Effector memory CD8-positive, alpha-beta T cell (primary cell): ENCODE measurements at places on chromosomes 13 and 19.
A peak's percentile ranks its signal among the peaks of the same experiment; 100 is the strongest.

DNA sequence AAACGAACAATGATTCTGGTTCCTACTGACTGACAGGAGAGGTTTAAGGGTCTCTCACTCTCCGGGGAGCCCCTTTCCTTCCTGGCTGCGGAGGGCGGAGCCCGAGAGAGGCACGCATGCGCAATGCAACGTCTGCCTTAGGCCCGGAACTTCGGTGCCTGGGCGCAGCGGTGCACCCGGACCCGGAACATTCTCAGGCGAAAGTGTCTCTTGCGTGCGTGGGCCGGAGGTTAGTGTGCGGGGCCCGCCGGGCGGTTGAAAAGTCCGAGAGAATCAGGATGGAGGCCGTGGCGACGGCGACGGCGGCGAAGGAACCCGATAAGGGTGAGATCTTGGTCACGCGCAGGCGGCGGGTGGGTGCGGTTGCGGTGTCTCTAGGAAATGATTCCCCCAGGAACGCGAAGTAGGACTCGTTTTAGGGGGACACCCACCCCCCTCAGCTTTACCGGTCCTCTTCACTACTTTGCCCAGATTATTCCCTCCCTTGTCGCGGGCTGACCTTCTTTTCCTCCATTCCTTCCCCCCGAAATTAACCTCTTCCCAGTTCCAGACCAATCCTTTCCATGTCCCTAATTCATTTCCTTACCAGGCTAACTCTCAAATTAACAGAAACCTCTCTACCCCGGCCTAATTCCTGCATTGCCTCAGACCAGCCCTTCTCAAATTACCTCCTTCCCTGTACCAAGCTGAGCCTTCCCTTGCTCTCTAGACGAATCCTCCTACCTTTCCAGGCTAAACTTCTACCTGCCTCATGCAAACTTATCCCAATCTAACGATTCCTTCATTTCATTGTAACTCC lies at the start of gene CCDC97:
CCDC97 (plus strand) TSS at position 140 of the 799 bp plus-strand sequence; CDS start at position 279, 139 bp downstream.
- H3K36me3 ChIP-seq, result peaks cover 100% of the 10 kb centered on the region
- peak within 1 kb of the TSS; percentile 100 for H3K4me3 ChIP-seq
- peak within 1 kb of the TSS; percentile 97 for H3K27ac ChIP-seq

DNA sequence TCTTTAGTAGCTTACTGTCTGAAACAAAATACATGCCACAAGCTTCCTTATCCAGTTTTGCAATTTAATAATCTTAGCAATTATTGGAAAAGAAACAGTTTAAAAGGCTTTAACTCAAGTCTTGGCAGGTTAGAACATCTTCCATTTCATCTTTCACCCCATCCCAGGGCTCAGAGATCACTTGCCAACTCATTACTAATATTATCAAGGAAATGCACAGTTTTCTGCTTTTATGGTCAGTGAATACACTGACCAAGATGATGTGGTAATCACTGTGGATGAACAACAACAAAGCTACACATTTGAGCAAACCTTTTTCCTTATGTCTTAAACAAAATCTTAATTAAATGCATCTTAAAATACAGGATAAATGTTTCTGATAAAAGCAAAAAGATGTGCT lies 48.0 kb upstream of the ITM2B start:
- peaks cover 4% of the 10 kb centered on the region for H3K36me3 ChIP-seq
- DNase-seq, result no peak
- H3K4me1 ChIP-seq, result peaks cover 20% of the 10 kb centered on the region
- no peaks in the 10 kb centered on the region for H3K27me3 ChIP-seq
- H3K27ac ChIP-seq, result peak overlapping the region; percentile 22
- peak overlapping the region; percentile 54 for H3K4me3 ChIP-seq

- H3K27ac ChIP-seq, result no peak overlapping the region
- H3K36me3 ChIP-seq, result no peaks in the 10 kb centered on the region
- DNase-seq, result no peak
- no peaks in the 10 kb centered on the region for H3K4me1 ChIP-seq
Measured at GRCh38 chr13:97069050-97069815, 75.0 kb upstream of the OXGR1 start.

GRCh38 chr19:38228491-38229439 lies 4.7 kb upstream of the DPF1 start:
- no peak for DNase-seq
- H3K4me1 ChIP-seq, result peaks cover 21% of the 10 kb centered on the region
- no peak overlapping the region for H3K27ac ChIP-seq
- H3K4me3 ChIP-seq, result no peak overlapping the region
- no peaks in the 10 kb centered on the region for H3K36me3 ChIP-seq

DNA sequence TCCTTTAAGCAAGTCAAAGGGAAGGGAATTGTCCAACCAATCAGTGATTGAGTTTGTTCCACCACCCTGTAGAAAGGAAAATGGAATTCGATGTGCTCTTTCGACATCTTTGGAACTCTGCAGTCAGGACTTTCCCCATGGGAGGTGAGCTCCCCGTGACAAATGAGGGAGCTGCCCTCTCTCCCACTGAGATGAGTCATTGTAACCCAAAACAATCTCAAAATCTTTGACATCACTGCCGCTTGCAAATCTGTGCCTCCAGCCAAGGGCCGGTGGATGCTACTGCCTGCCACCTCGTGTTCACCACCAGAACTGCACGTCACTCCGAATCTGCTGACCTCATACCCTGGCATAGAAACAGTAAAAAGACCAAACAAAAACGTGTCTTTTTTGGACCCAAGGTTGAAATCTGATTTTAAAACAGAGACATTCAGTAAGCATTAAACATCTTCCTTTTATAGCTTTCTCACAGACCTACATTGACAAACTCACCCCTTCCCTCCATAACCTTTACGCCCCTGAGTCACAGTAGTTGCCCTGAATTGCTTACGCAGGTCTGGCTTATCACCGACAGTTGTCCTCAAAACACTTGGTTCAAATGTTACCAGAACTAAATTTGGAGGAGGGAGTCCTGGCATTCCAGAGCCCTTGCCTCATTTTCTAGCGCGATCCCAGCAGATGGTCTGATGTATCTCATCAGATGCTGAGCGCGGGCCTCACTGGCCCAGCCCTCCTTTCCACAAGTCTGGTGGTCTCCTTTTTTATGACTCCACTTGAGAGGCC lies 105.2 kb downstream of the COL4A2 start:
- H3K4me1 ChIP-seq, result no peaks in the 10 kb centered on the region
- H3K36me3 ChIP-seq, result no peaks in the 10 kb centered on the region
- DNase-seq, result peak; percentile 13
- no peak overlapping the region for H3K4me3 ChIP-seq
- H3K27me3 ChIP-seq, result peaks cover 27% of the 10 kb centered on the region
- H3K27ac ChIP-seq, result no peak overlapping the region

DNA sequence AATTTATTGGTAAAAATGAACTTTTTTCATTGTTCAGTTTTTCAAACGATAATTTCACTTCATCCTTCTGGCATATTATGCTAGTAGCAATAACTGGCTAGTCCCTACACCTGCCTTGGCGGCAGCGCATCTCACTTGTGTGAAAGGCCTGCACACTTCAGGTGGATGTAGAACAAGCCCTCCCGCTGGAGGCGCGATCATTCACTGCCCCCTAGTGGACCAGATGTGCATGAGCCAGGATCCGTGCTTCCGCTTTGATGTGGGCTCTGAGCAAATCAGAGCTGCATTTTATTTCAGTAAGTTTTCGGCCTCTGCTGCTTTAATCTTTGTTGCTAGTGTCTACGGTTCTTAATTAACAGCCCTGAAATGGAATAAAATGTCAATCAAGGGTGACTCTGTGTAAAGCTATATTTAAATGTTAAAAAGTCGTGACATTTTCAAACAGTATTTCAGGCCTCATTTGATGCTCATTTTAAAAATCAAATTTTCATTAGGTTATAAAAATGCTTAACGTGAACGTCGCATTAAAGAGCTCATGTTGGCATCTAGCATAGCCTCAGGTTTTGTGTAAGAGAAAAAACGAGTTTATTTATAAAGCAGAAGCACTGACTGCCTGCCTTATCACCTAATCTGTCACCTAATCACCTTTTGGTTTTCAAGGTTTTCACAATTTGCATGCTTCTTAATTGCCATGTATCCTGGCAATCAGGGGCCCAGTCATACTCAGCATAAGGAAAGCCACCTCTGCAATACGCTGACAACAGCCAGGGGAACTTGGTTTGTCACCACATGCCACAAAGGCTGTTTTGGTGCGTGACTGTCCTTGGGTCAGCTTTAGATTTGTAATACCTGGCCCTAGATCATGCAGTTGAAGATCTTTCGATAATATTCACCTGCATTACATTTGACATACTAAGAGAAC lies 112.2 kb downstream of the TEX26 start:
- peaks cover 7% of the 10 kb centered on the region for H3K27me3 ChIP-seq
- peak overlapping the region; percentile 81 for H3K27ac ChIP-seq

DNA sequence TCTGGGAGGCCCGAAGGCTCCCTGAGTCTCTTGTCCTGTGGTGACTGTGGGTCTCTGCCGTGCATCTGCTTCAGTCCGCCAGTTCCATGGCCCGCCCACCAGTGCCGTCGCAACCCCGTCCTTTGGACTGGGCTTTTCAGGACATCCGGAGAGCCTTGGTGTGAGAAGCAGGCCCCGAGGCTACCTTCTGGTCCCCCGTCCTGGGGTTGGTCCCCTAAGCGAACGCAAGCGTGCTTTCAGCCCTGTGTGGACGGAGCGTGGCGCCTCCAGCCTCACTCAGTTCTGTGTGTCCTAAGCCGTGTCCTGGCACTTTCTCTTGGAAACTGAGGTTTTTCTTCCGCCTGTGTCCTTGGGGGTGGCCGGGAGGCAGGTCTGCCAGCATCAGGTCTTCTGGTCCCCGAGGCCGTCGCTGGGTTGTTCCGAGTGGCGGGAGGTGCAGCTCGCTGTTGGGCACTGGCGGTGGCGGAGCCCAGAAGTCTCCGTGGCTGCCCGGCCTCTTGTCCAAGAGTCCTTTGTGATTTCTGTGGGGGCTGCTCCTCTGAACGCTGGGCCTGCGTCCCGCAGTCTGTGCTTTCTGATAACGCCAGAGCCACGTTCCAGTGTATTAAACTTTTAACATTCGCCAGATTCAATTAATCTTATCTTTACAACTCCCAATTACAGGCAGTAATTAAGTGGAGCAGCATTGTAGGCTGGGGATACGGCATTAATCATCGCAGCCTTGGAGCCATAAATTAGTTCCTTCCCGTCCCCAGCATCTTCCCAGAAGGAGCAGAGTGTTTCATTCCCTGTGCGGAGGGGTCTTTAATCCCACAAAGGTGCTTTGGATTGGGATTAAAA lies 99.5 kb downstream of the KDM4B start:
- DNase-seq, result no peak
- peaks cover 8% of the 10 kb centered on the region for H3K36me3 ChIP-seq
- H3K4me1 ChIP-seq, result peaks cover 8% of the 10 kb centered on the region
- H3K27ac ChIP-seq, result no peak overlapping the region

DNA sequence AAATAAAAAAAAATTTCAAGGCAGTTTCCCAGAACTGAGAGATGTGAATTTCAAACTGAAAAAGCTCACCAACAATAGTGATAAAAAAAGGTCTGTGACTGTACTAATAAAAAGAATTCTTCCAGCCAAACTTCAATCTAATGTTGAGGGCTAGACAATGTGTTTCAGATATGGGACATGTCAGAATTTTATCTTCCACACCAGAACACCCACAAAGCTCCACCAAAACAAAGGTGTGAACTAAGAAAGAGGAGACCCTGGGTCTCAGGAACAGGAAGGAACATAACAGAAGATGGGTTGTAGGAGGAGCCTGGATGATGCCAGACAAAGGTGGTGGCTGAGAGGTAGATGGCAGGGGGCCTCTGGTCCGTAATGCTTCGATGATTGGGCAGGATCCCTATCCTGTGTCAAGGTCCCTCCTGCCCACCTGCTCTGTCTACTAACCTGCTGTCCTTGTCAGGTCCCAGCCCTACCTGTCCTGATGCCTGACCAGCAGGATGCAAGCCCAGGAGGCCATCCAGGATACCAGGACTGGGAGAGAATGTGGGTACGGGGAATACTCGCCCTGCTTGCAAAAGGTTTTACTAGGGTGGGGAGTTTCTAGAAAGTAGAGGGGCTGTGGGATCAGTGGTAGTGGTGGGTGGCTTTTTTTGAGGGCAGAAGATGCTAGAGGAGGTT lies 4.5 kb downstream of the MZF1 start:
- no peaks in the 10 kb centered on the region for H3K27me3 ChIP-seq
- no peak overlapping the region for H3K4me3 ChIP-seq
- no peak overlapping the region for H3K27ac ChIP-seq
- peaks cover 25% of the 10 kb centered on the region for H3K36me3 ChIP-seq

GRCh38 chr13:66314911-66315310 lies 915.2 kb downstream of the PCDH9 start:
- DNase-seq, result no peak
- no peak overlapping the region for H3K4me3 ChIP-seq
- no peaks in the 10 kb centered on the region for H3K36me3 ChIP-seq
- no peaks in the 10 kb centered on the region for H3K27me3 ChIP-seq

GRCh38 chr19:42424712-42425131 lies 2.5 kb downstream of the LIPE start:
- H3K27ac ChIP-seq, result no peak overlapping the region
- H3K4me1 ChIP-seq, result peaks cover 42% of the 10 kb centered on the region
- peaks cover 11% of the 10 kb centered on the region for H3K36me3 ChIP-seq
- no peak for DNase-seq

- no peak overlapping the region for H3K4me3 ChIP-seq
- H3K36me3 ChIP-seq, result no peaks in the 10 kb centered on the region
- DNase-seq, result no peak
- no peaks in the 10 kb centered on the region for H3K4me1 ChIP-seq
- no peak overlapping the region for H3K27ac ChIP-seq
Measured at GRCh38 chr13:102141625-102142472, 260.0 kb downstream of the FGF14 start.

- H3K4me1 ChIP-seq, result peaks cover 18% of the 10 kb centered on the region
- peak overlapping the region; percentile 86 for H3K4me3 ChIP-seq
- no peak overlapping the region for H3K27ac ChIP-seq
- H3K36me3 ChIP-seq, result peaks cover 3% of the 10 kb centered on the region
- H3K27me3 ChIP-seq, result no peaks in the 10 kb centered on the region
Measured at GRCh38 chr19:35774274-35775045, 904 bp upstream of the ARHGAP33 start.

GRCh38 chr13:20825477-20825875 lies 51.7 kb upstream of the EEF1AKMT1 start:
- H3K4me3 ChIP-seq, result no peak overlapping the region
- H3K27ac ChIP-seq, result no peak overlapping the region
- no peaks in the 10 kb centered on the region for H3K27me3 ChIP-seq

DNA sequence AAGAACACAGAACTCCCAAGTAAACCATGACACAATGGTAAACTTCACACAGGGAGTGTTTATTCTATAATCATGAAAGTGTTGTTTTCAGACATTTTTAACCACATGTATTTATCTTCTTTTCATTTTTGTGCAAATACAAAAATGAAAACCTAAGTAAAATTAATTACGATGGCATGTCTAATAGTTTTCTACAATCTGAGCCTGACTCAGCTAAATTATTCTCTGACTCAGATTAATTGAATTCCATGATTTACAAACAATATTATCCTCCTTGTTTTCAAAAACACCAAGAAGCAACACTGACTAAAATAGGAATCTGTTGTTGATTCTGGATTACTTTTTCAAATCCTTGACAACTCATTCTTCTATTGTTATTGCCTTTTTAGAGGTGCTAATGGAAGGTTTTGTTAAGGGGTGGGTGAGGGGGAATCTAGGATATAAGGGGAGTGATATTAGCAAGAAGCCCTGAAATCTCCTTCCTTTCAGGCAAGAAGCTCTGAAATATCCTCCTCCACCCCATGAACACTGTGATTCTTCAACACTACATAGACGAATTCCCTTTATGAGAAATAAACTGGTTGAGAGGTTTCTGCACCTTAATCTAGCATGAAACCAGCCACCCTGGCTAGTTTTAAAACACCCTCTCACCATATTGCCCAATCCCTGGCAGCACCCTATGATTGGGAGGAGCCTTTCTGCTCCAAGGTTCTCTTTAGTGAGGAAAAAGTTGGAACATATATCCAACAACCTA lies 1057.7 kb upstream of the PCDH20 start:
- no peaks in the 10 kb centered on the region for H3K27me3 ChIP-seq
- no peak for DNase-seq
- no peak overlapping the region for H3K4me3 ChIP-seq
- no peak overlapping the region for H3K27ac ChIP-seq

- H3K4me3 ChIP-seq, result no peak overlapping the region
- H3K4me1 ChIP-seq, result peaks cover under 1% of the 10 kb centered on the region
- H3K27me3 ChIP-seq, result peaks cover 67% of the 10 kb centered on the region
- peaks cover 13% of the 10 kb centered on the region for H3K36me3 ChIP-seq
- no peak for DNase-seq
Measured at GRCh38 chr13:113869263-113869662, 5.4 kb upstream of the GAS6 start.
